T-helper 1 cell (primary cell): ENCODE measurements at places on chromosomes 5 and 9.

DNA sequence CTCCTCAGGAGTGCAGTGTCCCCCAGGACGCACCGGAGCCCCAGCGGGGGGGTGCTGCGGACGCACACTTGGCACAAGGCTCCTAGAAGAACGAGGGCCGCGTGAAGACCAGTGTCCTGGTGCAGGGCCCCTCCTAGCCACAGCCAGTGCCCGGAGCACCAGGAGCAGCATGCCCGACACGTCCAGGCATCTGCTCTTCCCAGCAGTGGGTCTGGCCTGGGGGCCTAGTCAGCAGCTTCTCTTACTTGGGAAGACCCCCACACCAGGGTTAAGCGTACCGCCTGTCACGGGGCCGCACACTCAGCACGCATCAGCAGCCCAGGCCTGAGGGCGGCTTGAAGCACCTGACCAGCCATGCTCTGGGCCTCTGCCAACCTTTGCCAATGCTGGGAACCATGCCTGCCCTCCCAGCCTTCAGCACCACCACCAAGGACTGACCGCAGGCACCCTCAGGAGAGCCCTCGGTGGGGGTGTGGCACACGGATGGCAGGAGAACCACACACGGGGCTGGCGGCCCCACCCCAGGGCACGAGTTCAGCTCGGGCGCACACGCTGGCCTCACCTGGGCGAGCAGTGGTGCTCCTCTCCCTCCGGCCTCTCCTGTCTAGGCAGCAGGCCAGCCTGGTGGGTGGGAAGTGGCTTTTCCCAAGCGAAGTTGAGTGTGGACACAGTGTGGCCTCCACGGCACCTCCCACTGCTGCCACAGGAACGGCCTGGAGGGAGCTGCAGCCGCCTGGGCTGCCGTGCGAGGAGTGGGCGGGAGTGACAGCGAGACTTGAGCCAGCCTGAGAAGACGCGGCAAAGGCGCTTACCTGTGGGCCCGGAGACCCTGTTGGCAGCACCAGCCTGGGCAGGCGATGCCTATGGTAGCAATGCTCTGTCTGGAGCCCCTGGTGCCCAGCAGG is 12.0 kb upstream of the AJM1 start:
- DNase-seq, result no peak

GRCh38 chr5:107195890-107196395 is 474.8 kb downstream of the EFNA5 start:
- DNase-seq, result no peak

DNA sequence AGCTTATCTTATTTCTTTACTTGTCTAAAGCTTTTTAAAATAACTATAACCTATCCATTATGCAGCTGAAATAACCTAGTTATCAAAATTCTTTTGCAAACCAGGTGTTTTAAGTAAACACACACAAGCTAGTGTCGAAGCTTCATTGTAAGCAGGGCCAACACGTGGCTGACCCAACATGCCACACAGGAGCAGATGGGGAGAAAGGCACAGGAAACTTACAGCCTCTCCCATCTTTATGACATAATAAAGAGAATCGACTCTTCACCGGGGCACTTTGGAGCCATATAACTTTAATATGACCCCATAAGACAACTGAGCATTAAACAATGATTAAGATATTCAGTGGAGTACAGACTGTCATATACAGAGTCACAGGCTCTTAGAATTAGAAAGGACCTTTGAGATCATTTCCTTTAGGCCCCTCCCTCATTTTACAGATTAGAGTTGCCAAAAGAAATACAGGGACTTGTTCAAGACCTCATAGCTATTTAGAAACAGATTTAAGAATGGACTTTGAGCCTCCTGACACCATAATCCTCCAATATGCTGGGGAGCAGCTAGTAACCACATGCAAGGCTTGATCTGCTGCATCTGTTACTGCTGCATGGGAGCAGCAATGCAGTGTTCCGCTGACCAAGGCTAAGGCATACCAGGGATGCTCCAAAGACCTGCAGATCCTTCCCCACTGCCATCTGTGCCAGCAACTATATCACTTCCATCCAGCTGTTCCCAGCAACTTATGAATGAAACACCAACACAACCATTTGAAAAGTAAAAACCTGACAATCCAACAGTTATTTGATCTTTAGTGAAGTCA is 75.4 kb downstream of the RASEF start:
- DNase-seq, result no peak

DNA sequence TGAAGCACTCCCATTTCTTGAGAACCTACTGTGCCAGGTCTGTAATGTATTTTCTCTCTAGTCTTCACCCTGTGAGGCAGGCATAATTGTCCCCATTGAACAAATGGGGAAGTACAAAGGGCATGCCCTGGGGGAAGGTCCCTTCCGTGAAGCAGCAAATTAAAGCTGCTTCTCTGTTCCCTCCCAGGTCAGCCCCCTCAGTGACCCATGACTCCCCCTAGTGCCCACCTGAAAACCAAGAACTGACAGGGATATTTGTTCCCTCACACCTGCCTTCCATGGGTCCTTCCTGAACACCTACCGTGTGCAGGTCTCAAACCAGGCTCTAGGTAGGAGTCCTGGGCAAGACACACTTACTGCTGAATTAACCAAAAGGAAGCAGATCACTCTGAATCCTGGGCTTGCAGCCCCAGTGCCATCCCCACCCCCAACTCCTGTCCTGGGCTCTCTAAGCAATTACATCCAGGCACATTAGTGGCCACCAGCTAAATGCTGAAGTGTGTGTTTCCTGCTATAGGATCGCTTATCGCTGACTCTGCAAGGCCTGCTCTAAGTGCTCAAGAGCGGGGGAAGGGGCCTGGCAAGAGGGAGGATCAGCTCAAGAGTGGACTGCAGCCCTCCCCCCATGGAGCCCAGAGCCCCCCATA is 254.8 kb downstream of the CDK5RAP2 start:
- DNase-seq, result no peak
